ENCODE measurements at places on chromosomes 4 and X.

DNA sequence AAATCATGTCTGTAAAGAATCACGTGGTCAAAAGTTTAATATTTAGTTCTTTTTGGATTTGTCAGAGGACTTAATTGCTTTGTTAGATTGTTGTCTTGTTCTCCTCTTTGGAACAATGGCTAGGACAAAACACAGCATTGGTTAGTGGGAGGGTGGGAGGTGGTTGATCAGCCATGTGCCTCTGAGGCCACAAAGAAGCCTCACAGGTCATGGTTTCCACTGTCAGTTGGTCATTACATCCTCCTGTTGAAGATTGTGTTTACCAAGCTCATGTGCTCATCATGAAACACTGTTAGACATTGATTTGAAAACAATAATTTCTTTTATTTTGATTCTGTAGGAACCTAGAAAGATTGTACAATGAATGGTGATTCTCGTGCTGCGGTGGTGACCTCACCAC, 31.9 kb downstream of the ADD1 start:
- no peak for DNase-seq

- DNase-seq = no peak
These were observed 161.7 kb upstream of the CXCL13 start for GRCh38 chr4:77443941-77444340.

GRCh38 chrX:15680401-15680800, 15.8 kb upstream of the CLTRN start:
- no peak for DNase-seq

DNA sequence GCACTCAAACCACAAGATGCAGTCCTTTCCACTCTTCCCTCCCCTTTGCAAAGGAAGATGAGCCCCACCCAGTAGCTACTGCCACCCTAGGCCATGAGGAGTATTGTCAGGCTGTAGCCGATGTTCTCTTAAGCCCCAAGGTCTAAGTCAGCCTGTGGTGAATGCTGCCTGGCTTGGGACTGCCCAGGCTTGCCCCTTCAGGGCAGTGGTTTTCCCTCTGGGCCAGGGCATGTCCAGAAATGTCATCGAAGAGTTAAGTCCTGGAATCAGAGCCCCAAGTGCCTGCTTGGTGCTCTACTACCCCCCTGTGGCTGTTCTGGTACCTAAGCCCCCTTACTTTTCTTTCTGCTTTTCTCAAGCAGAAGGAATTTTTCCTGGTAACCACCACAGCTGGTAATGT, 11.8 kb upstream of the PGK1 start:
- DNase-seq = no peak

DNA sequence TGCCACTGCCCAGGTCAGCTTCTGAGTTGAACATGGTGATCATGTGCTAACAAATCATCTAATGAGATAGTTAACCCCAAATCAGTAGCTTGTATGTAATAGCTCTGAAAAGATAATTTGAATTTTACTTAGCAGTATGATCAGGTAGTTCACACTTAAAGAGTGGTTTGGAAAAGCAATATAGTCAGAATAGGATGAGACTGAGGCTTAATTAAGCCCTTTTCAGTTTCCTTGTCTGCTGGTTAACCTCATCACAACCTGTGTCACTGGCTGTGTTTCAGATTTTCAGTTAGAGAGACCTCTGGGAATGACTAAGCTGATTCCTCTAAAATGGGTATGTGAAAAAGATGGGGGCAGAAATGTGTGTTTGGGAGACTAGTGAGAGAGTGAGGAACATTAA, 38.1 kb downstream of the GPR174 start:
- DNase-seq = no peak

GRCh38 chrX:122113896-122114295, 1066.5 kb downstream of the GLUD2 start:
- no peak for DNase-seq

DNA sequence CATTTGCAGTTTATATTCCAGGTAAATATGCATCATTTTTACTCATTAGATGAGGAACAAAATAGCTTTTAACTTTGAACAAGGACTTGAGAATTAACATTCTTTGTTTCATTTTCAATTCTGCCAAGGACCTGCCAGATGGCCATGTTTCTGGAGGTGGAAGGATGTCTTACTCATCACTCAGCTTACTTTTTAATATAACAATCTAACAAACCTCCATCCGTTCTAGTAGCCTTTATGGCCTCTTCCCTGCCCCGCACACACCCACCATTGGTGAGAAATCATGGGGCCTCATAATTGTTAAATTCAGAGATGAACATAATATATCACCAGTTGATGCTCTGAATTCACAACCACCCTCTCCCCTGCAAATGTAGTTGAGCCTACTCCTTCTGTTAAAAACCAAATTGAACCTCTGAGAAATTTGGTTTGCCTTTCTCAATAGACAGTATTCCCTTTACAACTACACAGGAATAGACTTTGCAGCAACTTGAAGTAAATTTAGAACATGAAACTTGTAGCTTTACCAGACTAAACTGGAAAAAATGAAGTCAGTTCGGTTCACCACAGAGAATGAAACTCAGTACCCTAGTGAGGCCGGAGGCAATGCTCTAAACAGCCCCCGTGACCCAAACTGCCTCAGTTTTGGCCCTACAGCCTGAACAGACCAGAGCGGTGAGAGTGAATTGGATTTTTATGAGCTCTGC, 50.1 kb upstream of the ACSL4 start:
- DNase-seq = no peak

- no peak for DNase-seq
These were observed 64.1 kb upstream of the UBQLN2 start for GRCh38 chrX:56499372-56499771.

GRCh38 chr4:57081651-57082621, 28.2 kb downstream of the IGFBP7 start:
- DNase-seq = no peak
